ENCODE measurements at places on chromosomes 1 and 21.

- DNase-seq: no peak
These were observed 24.8 kb downstream of the CNST start for GRCh38 chr1:246591047-246591446.

DNA sequence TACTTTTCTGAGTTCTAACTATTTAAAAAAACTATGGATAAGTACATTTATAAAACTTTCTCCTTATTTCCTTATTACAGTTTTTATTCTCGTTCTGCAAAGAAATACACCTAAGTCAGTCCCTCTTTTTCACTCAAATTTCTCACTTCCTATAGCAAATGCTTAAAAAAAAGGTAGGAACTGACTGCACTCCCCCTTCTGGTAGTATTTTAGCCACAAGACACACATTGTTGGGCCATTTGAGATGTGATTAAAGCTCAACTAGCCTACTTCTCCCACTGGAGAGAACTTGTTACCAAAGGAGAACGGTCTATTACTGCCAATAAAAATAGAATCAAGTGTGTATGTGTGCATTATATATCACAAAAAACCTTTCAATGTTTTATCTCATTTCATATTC lies 521.9 kb upstream of the PRMT6 start:
- DNase-seq: no peak

- no peak for DNase-seq
These were observed 20.9 kb downstream of the ERICH3 start for GRCh38 chr1:74652711-74653139.

DNA sequence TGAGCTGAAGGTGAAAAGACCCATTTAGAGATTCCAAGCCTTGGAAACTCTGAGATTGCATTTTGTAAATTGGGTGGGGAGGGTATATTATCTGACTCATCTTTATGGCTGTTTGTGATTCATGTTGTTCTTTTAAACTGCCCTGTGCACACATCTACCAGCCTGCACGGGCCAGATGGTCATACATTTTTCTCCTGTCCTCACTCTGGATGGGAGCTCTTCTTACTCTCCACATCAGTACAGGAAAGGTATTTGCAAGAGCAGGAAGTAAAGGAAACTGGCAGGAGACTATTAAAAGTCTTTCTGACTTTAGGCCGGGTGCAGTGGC lies 14.3 kb upstream of the NMNAT2 start:
- no peak for DNase-seq

- DNase-seq: no peak
These were observed 1.0 kb downstream of the NCDN start for GRCh38 chr1:35558374-35559316.

GRCh38 chr1:62181532-62181931 lies 13.1 kb upstream of the L1TD1 start:
- DNase-seq: no peak

DNA sequence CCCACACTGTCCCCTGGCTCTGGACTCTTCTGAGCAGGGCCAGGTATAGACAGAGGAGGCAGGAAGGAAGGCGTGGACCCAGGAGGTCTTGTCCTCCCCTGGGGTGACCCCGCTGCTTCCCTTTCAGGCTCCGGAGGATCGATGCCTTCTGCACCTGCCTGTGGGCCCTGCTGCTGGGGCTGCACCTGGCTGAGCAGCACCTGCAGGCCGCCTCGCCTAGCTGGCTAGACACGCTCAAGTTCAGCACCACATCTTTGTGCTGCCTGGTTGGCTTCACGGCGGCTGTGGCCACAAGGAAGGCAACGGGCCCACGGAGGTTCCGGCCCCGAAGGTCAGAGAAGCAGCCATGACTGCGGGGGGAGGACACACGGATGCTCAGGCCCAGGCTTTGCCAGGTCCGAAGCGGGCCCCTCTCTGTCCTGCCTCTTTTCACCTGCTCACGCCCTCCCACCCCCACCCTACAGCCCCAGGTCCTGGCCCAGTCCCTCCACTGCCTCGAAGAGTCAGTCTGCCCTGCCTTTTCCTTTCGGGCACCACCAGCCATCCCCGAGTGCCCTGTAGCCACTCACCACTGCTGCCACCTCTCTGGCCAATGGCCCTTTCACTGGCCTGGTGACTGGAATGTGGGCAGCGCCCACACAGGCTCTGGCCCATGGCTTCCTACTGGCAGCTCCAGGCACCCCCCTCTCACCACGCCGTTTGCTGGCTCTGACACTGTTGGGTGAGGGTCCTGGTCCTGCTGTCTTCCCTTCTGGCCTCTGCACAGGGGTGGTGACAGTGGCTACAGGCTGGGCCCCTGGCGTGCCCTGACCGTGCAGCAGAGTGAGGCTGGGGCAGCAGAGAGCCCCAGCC lies 13.5 kb downstream of the TMEM201 start:
- no peak for DNase-seq

- DNase-seq: no peak
These were observed 96.6 kb downstream of the SEC16B start for GRCh38 chr1:177873238-177873637.
